ENCODE measurements at places on chromosomes 6 and 20.

DNA sequence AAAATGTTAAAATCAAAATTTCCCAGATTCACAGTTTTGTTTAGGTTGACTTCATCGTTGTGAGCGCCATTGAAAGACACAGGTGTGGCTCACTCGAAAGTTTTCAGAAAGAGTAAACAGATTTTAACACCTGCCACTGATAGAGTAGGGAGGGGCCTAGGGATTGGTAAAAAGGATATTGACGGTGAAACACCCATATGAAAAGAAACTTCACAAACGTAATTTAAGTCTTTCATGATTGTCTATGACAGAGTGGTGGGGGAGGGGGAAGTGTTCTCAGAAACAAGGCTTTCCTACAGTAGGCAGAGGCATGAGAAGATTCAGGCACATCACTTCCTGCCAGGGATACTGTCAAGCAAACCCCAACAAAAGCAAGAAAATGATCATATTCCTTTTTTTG is 101.4 kb downstream of the PERP start:
- peak; percentile 44 for DNase-seq

- no peak for DNase-seq
These were observed 102.4 kb downstream of the MTHFD1L start for GRCh38 chr6:150967910-150968309.

GRCh38 chr6:106360989-106361430 is 493 bp downstream of the CRYBG1 start:
- peak; percentile 16 for DNase-seq

DNA sequence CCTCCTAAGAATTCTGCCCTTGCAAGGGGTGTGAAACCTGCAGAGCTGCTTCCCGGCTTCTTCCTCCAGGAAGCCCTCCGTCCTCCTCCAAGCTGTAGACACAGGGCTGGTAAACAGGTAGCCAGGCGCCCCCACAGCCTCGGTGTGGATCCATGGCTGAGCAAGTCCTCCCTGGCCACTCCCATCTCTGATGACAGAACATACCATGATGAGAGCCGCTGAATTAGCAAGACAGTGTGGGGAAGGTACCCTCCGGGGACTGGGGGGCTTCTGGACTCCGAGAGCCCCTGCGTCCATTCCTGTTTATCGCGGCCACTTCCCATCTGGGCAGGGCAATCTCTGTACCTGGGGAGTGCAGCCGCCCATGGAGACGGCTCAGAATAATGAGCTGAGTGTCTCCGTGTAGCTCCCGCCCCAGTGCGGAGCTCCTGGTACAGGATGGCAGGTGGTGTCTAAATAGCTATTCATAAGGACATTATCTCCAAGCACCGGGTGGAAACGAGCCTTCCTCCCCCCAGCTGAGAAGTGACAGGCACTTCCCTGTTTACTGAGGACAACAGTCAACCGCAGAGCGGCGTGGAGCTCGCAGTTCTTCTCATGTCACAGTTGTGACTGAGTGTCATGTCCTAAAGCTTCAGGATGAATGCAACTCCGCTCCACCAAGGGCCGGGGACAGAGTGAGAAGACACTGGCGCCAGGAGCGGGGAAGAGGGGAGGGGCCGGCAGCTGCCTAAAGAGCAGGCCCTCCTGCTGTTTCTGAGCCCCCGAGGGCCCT is 22.7 kb upstream of the NTSR1 start:
- DNase-seq: no peak

DNA sequence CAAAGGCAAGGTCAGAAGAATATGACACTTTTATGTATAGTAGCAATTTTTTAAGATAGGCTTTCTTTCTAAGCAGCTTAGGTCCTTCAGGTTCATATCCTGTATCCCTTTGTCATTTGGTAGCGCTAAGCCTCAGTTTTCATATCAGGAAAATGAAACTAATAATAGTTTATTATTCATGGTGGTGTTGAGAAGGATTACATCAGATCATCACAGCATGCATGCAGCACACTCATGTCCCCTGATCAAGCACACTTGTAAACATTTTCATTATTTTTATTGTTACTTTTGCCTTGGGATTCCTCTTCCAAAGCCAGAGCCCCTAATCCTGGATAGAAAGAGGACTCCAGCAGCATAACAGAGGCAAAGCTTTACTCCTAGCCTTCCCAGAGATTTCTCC is 70.2 kb upstream of the ADGRF1 start:
- no peak for DNase-seq

GRCh38 chr6:8335381-8335780 is 100.0 kb downstream of the SLC35B3 start:
- DNase-seq: no peak

DNA sequence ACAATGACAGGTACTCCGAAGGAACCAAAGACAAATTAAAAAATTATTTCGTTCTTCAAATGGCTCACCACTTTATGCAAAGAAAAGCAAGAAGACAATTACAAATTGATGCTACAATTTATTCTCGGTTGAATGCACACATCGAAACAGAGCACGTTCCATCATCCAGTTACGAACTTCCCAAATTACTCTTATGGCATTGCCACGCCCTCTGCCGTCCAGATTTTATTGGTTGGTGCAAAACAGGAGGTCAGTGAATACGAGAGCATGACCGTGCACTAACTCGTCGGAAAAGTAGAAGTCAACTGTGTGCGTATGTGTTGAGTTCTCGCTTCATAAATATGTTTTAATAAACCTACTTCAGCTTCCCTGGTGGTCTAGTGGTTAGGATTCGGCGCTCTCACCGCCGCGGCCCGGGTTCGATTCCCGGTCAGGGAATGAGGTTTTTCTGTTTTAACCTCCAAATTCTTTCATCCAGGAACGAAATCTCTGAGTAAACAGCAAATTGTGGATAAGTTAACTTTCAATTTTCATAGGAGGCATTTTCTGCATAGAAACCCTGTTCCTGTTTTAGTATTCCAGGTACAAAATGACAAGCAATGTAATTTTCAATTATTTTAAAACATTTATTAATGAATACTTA is 23.2 kb downstream of the ZNF311 start:
- peak; percentile 86 for DNase-seq

DNA sequence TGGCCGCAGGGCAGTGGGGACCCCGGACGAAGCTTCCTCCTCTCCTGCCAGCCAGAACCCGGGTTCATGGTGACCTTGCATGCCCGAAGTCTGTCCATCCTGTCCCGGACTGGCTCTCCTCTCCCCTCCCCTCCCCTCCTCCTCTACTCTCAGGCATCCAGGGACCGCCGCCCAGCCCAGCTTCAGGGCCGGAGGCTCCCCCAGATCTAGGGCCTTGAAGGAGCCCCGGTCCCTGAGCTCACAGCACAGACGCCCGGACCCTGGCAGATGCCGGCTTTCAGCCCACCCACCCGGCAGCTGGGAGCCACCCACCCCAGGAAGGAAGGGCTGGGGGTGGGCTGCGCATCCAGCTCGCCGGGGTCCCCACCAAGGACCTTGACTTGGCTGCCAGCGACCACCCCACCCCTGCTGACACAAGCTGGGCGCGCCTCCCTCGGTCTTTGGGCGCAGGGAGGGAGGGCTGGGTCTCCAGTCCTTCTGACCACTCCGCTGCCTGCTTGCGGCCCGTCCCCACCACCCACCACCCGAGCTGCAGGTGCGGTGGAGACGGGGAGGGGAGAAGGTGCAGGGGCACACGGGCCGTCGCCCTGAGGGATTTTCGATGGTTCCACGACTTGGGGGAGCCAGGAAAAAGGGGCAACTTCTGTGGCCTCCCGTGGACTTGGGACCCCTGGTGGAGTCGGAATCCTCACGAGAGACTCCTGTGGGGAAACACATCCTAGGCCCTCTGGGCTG is 5.8 kb upstream of the ABHD16B start:
- DNase-seq: no peak

- DNase-seq: no peak
These were observed 69.0 kb downstream of the AFG1L start for GRCh38 chr6:108363889-108364313.

- no peak for DNase-seq
These were observed 38.9 kb downstream of the FAXC start for GRCh38 chr6:99310553-99310952.

DNA sequence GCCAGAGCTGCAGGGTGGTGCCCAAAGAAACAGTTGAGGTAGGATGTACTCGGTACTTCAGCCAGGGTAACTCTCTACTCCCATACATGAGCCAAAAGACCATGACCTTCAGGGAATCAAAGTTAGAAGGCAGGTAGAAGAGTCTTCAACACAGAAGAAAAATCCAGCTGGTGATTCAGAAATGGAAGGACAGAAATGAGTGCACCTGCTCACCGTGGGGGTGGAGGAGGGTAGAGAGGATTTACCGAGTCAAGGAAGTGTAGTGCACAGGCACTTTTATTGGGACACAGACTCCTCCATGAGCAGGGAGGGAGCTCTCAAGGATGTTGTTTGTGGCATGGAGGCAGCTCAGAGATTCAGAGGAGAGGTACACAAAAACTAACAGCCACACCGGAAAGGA is 330.3 kb upstream of the PRDM1 start:
- DNase-seq: no peak

DNA sequence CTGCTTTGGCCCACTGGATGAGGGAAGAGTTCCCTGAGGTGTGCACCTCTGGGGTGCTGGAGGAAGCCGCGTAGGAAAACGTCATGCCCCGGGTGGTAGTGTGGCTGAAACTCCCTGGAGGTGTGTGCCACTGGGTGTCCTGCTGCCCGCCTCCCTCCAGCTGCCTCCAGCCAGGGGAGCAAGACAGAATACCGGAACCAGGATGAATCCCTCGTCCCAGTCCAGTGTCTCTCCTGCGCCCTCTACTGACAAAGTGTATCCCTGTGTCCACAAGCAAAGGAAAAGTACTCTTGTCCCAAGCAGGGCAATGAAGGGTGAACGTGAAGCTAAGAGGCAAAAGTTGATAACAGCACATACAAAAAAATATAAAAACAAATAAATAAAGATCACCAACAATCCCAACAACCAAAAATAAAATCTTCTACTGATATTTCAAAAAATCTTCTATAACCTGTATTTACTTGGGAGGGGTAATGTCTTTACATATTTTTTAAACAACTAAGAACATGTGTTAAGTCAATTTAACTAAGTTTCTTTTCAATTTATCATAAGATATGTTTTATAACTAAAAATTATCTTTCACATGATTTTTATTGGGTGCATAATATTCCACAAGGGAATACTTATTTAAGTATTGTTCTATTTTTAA is 437.6 kb downstream of the MAFB start:
- no peak for DNase-seq

GRCh38 chr20:51076786-51077685 is 54.1 kb upstream of the KCNG1 start:
- DNase-seq: no peak

GRCh38 chr20:36034875-36035274 is 66.5 kb downstream of the CNBD2 start:
- DNase-seq: no peak

DNA sequence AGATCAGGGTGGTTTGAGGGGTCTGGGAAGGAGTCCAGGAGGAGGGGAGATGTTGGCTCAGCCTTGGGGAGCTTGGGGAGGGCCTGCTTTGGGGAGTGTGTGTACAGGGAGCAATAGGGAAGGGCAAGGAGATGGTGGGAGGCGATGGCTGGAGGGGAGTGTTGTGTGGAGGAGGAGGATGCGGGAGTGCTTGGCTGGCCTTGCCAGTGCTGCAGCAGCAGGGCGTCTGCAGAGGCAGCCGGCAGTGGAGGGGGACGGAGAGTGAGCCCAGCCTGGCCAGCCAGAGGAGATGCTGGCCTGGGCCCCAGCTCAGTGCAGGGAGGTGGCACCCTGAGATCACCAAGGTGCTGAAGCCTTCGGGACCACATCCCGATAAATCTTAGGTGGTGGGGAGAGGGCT is 3.9 kb downstream of the IP6K3 start:
- no peak for DNase-seq

DNA sequence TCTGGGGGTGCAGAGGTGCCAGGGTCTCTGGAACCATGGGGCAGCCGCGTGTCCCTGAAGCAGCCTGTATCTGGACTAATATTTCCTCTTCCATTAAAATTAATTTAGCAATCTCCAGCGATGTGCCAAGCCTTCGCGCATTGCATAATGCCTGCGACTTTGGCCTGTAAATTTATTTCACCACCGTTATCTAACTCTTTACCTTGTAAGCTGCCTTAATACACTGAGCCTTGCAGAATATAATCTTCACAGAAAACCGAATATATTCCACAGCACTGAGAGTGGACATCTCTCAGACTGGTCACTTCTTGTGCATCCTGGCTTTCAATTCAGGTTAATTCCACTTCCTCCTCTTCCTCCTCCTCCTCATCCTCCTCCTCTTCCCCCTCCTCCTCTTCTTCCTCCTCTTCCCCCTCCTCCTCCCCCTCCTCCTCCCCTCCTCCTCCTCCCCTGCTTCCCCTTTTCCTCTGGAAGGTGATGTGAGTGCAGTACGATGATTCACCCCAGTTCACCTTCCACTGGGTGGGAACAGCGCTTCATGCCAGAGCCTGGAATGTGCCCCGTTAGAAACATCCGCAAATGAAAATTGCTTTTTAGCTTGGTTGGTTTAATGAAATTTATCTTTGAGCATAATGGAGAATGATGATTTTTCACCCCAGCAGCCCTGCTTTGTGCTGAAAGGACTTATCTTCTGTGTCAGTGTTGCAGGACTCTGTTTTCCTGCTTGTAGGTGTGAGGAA is 101.4 kb downstream of the CDH4 start:
- DNase-seq: no peak

- DNase-seq: peak; percentile 34
These were observed 1.9 kb upstream of the ULBP1 start for GRCh38 chr6:149961728-149962425.

DNA sequence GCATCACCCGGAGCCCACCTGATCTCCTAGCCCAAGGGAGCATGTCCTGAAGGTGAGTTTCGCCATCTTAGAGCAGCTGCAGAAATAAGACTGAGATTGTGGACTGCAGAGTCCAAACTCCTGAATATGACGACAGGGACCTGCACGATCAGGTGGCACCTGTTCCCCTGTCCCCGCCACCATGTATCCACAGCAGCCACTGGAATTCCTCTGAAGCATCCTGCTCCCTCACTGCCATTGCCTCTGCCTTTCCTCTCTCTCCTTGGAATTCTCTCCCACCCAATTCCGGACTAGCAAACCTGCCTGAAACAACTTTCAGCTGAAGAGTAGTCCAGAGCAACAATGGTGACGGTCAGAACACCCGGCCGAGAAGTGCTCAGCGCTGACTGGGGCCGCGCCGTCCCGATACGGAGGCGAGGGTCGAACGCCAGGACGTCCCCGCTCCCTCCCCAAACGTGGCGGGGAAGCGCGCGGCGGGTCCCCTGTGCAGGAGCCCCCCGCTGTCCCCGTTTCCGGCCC is 694 bp upstream of the FAM120B start:
- DNase-seq: peak; percentile 8

DNA sequence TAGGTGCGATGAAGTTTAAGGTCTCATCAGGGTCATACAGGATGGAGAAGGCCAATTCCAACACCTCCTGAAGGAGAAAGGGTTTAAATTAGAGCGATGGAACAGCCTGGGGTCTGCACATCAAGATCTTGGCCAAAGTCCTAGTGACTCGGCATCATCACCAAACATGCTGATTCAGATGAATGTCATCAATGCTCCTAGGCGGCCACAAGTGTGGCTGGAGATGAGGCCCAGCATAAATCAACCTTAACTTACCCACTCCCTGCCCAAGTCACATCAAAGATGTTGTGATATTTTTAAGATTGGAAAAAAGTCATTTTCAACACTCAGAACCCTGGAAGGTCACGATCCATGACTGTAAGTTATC is 37.5 kb downstream of the ELMO2 start:
- no peak for DNase-seq

Data from naive thymus-derived CD4-positive, alpha-beta T cell (primary cell).